Naive thymus-derived CD4-positive, alpha-beta T cell (primary cell): ENCODE measurements at places on chromosomes 2 and 18. TPM values are rescaled to one million over a fixed set of nuclear protein-coding genes. Genes with fewer than 3 reads are reported as not detected.

DNA sequence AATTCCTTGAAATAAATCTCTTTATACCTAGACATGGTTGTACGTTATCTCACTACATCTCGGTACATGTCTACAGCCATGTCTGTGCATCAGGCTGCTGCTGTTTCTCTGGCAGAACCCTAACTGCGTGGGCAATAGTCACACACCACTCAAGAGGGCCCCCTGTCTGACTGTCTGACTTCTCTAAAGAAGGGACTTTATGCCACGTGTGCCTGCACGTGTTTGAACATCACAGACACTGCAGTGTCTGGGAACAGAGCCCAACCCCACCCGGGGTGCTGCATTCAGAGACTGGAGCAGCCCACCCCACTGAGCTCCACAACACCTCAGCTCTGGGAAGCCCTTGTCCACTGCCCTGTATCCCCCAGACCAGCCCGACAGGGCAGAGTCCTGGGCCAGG is 55.0 kb downstream of the KIF1A start:
- H3K36me3 ChIP-seq: no peaks in the 10 kb centered on the region
- H3K27me3 ChIP-seq: no peaks in the 10 kb centered on the region
- no peak overlapping the region for H3K4me3 ChIP-seq
- DNase-seq: no peak
- no peaks in the 10 kb centered on the region for H3K4me1 ChIP-seq

DNA sequence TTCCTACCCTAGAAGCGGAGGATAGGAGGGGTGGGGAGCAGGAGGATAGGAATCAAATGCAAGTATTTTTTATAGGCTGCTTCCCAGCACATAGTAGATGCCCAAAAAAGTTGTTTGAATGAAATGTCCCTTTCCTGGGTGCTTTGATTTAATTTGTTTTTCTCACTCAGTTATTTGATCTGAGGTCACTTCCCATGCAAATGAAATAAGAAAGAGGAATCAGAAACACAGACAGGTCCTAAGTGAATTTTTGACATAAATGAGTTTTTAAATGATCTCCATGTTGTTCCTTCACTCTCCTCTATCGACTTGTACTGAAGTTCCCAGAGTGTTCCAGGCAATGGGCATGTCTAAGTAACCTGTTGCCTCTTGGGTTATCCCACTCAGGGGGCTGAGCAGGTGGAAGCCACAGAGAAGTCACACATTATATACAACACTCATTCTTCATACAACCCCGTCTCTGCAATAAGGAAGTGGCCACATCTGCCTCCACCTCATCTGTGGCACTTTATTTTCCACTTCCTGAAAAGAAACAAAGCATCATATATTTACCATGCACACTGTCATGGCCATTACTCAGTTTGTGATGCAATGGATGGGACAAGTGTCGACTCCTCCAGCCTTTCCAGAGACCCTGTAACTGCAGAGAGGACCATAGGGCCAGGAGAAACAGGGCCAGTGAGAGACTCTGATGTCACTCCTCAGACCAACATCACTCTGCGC is 81.9 kb upstream of the ZNF397 start:
- no peak overlapping the region for H3K4me3 ChIP-seq
- no peak overlapping the region for H3K27ac ChIP-seq
- H3K27me3 ChIP-seq: no peaks in the 10 kb centered on the region
- H3K4me1 ChIP-seq: peaks cover 6% of the 10 kb centered on the region

DNA sequence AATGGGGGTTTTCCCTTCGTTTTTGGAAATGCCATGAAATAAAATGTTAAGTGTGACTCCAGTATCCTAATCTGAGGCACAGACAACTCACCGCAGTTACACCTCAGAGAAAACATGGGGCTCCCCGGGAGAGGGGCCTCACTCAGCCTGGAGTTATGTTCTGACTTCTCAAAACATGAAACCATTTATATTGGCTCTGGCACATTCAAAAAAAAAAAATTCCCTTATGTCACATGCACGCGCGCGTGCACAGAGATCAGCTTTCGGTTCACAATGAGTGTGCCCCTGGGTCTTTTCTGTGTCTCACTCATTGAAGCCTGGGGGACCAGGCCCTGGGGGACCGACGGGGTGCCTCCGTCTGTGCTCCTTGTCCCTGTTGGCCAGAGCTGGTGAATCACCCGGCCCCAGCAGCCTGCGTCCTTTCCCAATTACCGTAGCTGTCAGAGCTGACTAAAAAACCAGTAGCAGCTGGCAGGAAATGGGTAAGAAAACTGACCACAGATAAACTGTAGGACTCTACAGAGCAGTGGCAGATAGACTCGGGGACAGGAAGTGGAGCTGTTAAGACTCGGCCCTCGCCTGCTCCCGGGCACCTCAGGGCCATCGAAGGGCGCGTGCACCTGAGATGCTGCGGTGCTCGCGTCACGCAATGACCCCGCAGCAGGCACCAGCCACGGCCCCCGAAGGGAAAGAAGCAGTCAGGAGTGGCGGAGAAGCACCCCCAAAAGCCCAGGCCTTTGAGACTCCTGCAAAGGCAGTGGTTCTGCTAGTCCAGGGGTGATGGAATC is 138.3 kb upstream of the ID2 start:
- H3K4me3 ChIP-seq: peak overlapping the region; percentile 18
- no peak overlapping the region for H3K27ac ChIP-seq
- H3K27me3 ChIP-seq: no peaks in the 10 kb centered on the region
- no peaks in the 10 kb centered on the region for H3K36me3 ChIP-seq
- no peak for DNase-seq
- H3K4me1 ChIP-seq: peaks cover 10% of the 10 kb centered on the region

The PPM1B gene
- 46.0 and 49.4 TPM in 2 replicates for total RNA-seq

The IHH gene
- total RNA-seq: 0.17 TPM

The PLGLB1 gene
- total RNA-seq: 4.0 TPM
